ENCODE measurements at places on chromosomes 2 and 18. TPM values are rescaled to one million over a fixed set of nuclear protein-coding genes. Genes with fewer than 3 reads are reported as not detected.

The SLC20A1 gene
- total RNA-seq, result 123 TPM

The DYNAP gene
- total RNA-seq, result 2.3 TPM

The SPATA3 gene
- total RNA-seq, result not detected

The KATNAL2 gene
- 20.1 TPM for total RNA-seq

The NTSR2 gene
- not detected for total RNA-seq

The EML6 gene
- 0.64 TPM for total RNA-seq

The UNC80 gene
- total RNA-seq, result 0.52 TPM

DNA sequence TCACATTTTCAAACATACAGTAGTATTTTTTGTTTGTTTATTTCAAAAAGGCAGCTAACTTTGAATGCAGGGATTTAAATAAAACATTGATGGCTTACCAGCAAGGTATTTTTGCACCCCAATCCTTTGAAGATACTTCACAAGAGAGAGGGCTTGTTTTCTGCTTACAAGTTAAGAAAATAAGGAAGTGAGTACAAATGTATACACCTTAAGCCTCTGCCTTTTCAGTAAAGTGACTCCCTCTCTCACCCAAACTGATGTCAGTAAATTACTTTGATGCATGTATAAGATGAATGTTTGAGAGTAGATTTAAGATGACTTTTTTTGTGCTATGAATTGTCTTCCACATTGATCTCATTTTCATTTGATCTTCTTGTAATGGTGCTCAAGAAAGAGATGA is 820.0 kb downstream of the CPS1 start:
- no peak overlapping the region for H3K4me3 ChIP-seq
- H3K27me3 ChIP-seq, result no peaks in the 10 kb centered on the region
- H3K36me3 ChIP-seq, result no peaks in the 10 kb centered on the region
- no peaks in the 10 kb centered on the region for H3K4me1 ChIP-seq
- DNase-seq, result no peak
- no peak overlapping the region for H3K27ac ChIP-seq

DNA sequence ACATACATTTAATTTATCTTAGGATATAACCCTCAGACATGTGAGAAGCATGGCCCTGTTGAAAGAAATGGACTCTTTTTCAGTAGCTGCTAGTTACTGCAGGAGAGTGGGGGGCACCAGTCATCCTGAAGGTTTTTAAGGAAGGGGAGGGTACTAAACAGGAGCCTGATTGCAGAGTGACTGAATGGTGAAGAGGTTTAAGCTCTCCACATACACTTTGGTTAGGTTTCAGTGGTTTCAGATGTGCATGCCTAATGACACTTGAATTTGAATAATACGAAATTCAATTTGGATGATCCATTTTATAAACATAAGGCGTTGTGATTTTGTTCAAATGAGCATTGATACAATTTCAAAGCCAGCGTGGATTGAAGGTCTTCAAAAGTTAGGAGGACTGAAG is 10.9 kb upstream of the FAM237A start:
- H3K4me3 ChIP-seq, result no peak overlapping the region
- no peak overlapping the region for H3K27ac ChIP-seq
- no peaks in the 10 kb centered on the region for H3K36me3 ChIP-seq
- DNase-seq, result no peak

GRCh38 chr18:66107546-66107945 is 356.7 kb downstream of the CDH7 start:
- H3K36me3 ChIP-seq, result no peaks in the 10 kb centered on the region
- H3K4me3 ChIP-seq, result no peak overlapping the region

GRCh38 chr2:157508676-157509075 is 64.8 kb upstream of the CYTIP start:
- H3K36me3 ChIP-seq, result no peaks in the 10 kb centered on the region
- no peak overlapping the region for H3K4me3 ChIP-seq
- no peak overlapping the region for H3K27ac ChIP-seq
- H3K4me1 ChIP-seq, result no peaks in the 10 kb centered on the region

DNA sequence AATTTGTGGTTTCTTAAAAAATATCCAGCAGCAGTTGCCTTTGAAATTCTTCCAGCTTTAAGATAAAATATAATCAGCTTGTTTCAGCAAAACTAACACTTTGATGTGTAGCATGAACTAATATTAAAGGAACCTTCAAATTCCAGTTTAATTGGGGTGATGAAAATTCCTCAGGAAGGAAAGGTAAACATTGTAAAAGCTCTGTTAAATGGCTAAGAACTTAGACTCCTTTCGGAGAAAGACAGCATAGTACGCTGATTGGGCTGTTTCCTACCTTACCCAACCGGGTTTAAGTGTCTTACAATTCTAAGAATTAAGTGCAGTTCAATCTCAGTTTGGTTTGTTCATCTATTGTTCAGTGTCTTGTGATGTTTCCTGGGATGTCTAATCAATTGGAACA is 108.3 kb downstream of the CDH7 start:
- no peaks in the 10 kb centered on the region for H3K27me3 ChIP-seq
- no peak overlapping the region for H3K27ac ChIP-seq
- no peak for DNase-seq
- no peaks in the 10 kb centered on the region for H3K4me1 ChIP-seq
- no peak overlapping the region for H3K4me3 ChIP-seq

DNA sequence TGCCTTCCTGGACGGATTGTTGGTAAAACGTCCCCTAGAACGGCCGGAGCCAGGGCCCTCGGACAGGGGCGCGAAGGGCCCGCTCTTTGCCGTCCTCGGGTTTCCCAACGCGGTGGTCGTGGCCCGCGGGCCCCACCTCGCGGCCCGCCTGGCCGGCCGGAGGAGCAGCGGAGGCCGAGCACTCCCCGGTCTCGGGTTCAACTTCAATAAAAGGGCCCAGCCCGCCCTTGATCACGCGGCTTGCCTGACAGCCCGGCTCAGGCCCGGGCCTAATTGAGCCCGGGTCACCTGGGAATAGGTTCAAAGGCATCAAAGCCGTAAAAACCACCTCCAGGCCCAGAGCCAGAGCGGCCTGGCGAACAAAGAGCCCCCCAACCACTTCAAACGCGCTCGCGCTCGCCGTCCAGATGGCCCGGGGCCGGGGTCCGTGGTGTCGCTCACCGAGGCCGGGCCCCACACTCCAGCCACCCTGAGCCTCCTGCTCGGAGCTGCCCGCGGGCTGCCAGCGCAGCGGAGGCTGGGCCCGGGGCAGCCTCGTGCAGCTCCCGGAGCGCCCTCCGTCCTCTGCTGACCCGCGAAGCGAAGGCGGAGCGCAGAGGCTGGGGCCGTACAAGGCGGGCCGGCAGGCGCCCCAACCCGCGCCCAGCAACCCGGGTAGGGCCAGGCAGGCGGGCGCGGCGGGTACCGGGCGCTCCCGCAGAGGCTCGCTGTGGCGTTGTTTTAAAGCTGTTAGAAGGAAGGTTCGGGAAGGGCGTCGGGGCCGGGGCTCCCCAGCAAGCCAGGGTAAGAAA is 1.1 kb upstream of the TWIST2 start:
- H3K4me3 ChIP-seq, result peak overlapping the region; percentile 69
- no peak overlapping the region for H3K27ac ChIP-seq
- H3K4me1 ChIP-seq, result peaks cover 4% of the 10 kb centered on the region
- H3K36me3 ChIP-seq, result no peaks in the 10 kb centered on the region

GRCh38 chr2:128950758-128951157 is 632.1 kb upstream of the HS6ST1 start:
- H3K4me3 ChIP-seq, result no peak overlapping the region
- no peak for DNase-seq
- no peak overlapping the region for H3K27ac ChIP-seq
- H3K36me3 ChIP-seq, result peaks cover 14% of the 10 kb centered on the region
- H3K4me1 ChIP-seq, result no peaks in the 10 kb centered on the region

GRCh38 chr2:183995632-183996031 is 602.7 kb upstream of the ZNF804A start:
- no peak overlapping the region for H3K27ac ChIP-seq
- no peak overlapping the region for H3K4me3 ChIP-seq
- DNase-seq, result no peak
- no peaks in the 10 kb centered on the region for H3K27me3 ChIP-seq
- H3K36me3 ChIP-seq, result no peaks in the 10 kb centered on the region

- H3K27ac ChIP-seq, result no peak overlapping the region
- no peak overlapping the region for H3K4me3 ChIP-seq
- H3K36me3 ChIP-seq, result no peaks in the 10 kb centered on the region
- DNase-seq, result no peak
Measured at GRCh38 chr2:240974771-240975572, 23.4 kb upstream of the SNED1 start.

- H3K4me1 ChIP-seq, result no peaks in the 10 kb centered on the region
- DNase-seq, result no peak
Measured at GRCh38 chr18:66838340-66838987, 234.6 kb upstream of the CDH19 start.

- peaks cover 12% of the 10 kb centered on the region for H3K36me3 ChIP-seq
- DNase-seq, result peak; percentile 47
- no peak overlapping the region for H3K4me3 ChIP-seq
- H3K4me1 ChIP-seq, result peaks cover 5% of the 10 kb centered on the region
- no peak overlapping the region for H3K27ac ChIP-seq
Measured at GRCh38 chr18:50398947-50399346, 24.1 kb downstream of the SKA1 start.

DNA sequence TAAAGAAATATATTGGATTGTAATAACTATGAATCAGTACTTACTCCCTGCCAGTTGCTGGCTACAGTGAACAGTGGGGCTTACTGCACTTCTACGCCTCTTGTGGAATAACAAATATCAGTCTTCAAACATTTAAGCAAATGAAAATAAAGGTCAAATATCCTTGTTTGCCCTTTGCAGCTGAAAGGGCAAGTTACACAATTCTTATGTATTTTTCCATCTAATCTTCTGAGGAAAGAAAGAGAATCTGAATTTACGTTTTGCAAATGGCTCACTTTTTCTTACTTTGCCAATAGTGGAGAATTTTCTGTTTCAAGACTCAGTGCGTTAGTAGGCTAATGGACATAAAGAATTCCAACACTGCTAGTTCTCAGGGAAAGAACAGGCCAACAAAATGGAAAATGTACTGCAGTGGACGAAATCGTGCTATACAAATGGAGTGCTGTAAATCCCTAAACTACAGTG is 157.2 kb upstream of the TMEM200C start:
- no peak overlapping the region for H3K4me3 ChIP-seq
- H3K27ac ChIP-seq, result no peak overlapping the region
- H3K27me3 ChIP-seq, result no peaks in the 10 kb centered on the region
- DNase-seq, result no peak
- no peaks in the 10 kb centered on the region for H3K36me3 ChIP-seq
- peaks cover 5% of the 10 kb centered on the region for H3K4me1 ChIP-seq

- peaks cover 5% of the 10 kb centered on the region for H3K4me1 ChIP-seq
- peak; percentile 61 for DNase-seq
- peaks cover 45% of the 10 kb centered on the region for H3K36me3 ChIP-seq
- H3K27me3 ChIP-seq, result no peaks in the 10 kb centered on the region
- no peak overlapping the region for H3K4me3 ChIP-seq
Measured at GRCh38 chr2:65044097-65044735, 12.0 kb upstream of the CEP68 start.

DNA sequence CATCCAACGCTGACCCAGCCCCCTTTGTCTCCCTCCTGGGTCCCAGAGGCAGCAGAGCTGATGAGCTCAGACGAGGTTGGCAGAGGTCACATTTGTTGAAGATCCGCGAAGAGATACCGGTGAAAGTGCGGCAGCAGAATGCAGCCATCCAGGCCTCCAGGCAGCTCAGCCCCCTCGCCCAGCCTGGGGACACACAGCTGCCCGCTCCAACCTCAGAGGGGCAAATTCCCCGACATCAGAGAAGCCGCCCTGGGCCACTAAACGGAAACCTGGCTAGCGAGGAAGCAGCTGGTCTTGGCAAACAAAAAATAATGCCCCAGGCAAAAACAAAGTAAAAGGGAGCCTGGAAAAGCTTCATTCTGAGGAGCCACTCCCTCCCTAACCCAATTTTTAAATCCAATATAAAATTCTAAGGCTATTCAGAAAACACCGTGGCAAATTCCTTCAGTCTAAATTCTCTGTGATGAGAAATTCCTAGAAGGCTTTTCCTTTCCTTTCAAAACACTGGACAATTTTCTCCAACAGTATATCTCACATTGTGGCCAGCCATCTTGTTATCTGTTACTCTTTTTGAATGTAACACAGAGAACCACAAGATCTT is 262.4 kb downstream of the SS18 start:
- H3K36me3 ChIP-seq, result no peaks in the 10 kb centered on the region
- no peak overlapping the region for H3K4me3 ChIP-seq
- DNase-seq, result peak; percentile 50
- H3K27ac ChIP-seq, result no peak overlapping the region

Measured in H9 (cell line).